ENCODE measurements at places on chromosomes 16 and 17. TPM values are rescaled to one million over a fixed set of nuclear protein-coding genes. Genes with fewer than 3 reads are reported as not detected.

The PIPOX gene
- 0.59 TPM for total RNA-seq

The TMEM88 gene
- total RNA-seq, result 32.6 TPM

The ABCC6 gene
- total RNA-seq, result 2.1 TPM

The CACNG5 gene
- not detected for total RNA-seq

The MYH8 gene
- total RNA-seq, result not detected

The ITGB3 gene
- 3.2 TPM for total RNA-seq

The SLC13A2 gene
- not detected for total RNA-seq

The SLC6A2 gene
- total RNA-seq, result not detected

The CA5A gene
- not detected for total RNA-seq

The CD79B gene
- total RNA-seq, result 5.7 TPM

The MLKL gene
- 4.7 TPM for total RNA-seq

The MAF gene
- total RNA-seq, result 18.8 TPM

The HS3ST6 gene
- not detected for total RNA-seq

The SLC52A1 gene
- total RNA-seq, result not detected

The CSH1 gene
- not detected for total RNA-seq

The DLX4 gene
- not detected for total RNA-seq

Data from left ventricle myocardium superior (tissue), 1 donor.